ENCODE measurements at places on chromosomes 3 and 15.
A peak's percentile ranks its signal among the peaks of the same experiment; 100 is the strongest.

- no peak for DNase-seq
Measured at GRCh38 chr15:55549305-55549704, 38.8 kb downstream of the PYGO1 start.

GRCh38 chr3:129025108-129025507 is 24.0 kb downstream of the EFCC1 start:
- no peak for DNase-seq

DNA sequence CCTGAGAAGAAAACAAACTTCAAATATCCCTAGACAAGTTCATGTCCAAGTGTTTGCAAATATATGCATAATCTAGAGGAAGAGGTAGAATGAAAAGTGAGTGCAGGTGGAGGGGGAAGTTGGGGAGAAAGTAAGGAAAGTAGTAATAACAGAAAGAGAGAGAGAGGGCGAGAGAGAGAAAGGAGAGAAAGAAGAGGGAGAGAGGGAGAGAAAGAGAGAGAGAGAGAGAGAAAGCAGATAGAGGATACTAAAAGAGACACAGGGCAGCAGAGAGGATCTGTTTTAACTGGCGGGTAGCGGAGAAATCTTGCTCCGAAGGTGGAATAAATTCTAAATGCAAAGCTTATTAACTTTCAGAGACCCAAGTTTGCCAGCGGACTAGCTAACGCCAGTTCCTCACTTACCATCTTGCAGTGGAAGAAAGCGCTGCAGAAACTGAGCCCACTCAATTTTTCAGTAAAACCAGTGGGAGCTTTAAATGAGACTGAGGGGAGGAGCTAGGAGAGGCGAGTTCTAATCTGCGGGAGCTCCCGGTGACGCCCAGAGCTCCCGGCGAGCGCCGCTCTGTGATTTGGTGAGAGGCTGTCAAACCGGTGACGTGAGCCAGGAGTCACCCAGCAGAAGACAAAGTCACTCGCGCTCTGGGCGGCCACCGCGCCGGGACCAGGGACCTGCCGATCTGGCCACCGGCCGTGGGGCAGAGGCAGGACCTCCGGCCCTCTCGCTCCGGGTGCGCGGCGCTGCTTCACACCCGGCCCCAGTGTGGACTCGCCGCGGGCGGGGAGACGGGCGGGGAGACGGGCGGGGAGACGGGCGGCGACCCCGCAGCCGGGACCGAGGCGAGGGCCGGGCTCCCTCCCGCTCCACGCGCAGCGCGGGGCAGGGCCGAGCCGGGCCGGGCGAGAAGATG is at the start of gene GMNC:
Gene GMNC (minus strand): TSS at position 486 of the 910 bp plus-strand sequence. CDS start 79 bp downstream, at position 407.
- peak; percentile 61 for DNase-seq

GRCh38 chr15:72792431-72792830 is 8.9 kb upstream of the ADPGK start:
- DNase-seq = peak; percentile 29

GRCh38 chr15:89413877-89414276 is 79.3 kb upstream of the POLG start:
- DNase-seq = no peak

GRCh38 chr3:148528024-148528423 is 169.7 kb upstream of the AGTR1 start:
- no peak for DNase-seq

- DNase-seq = peak; percentile 72
Measured at GRCh38 chr15:28086175-28086703, 12.9 kb downstream of the OCA2 start.

DNA sequence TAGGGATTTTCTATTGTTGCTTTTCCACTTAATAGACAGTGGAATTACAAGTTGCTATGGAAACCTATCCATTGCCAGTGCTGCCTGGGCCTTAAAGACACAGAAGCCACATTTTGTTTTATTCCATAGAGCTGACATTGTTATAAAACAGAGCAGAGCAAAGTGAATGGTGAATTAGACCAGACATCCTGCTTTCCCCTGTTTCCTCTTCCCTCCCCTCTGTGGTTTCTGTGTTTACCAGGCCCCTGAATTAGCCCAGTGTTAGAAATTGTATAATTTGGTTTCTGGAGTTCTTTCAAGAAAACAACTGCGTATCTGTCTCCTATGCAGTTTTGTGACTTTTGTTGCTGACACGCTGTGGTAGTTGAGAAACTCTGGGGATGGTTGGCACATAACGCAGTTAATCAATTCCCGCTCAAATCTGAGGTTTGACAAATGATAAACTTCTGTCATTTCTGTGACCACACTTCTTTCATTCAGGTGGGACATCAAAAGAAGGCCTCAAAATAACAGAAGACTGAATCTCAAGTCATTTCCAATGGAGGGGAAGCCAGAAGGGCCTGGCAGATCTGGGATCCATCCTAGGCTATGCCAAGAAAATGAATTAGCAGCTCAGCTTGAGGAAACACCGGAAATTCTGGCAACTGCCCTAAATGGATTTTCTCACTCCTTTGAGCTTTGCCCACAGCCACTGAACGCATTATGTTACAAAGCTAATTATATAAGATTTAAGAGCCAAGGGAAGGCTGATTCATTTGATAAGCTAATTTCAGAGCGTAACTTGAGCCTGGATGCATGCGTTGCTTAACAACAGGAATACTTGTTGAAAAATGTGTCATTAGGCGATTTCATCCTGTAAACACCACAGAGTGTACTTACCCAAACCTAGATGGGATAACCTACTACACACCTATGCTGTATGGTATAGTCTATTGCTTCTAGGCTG is 46.9 kb downstream of the NR1D2 start:
- no peak for DNase-seq

- no peak for DNase-seq
Measured at GRCh38 chr3:43171748-43172147, 65.9 kb upstream of the POMGNT2 start.

DNA sequence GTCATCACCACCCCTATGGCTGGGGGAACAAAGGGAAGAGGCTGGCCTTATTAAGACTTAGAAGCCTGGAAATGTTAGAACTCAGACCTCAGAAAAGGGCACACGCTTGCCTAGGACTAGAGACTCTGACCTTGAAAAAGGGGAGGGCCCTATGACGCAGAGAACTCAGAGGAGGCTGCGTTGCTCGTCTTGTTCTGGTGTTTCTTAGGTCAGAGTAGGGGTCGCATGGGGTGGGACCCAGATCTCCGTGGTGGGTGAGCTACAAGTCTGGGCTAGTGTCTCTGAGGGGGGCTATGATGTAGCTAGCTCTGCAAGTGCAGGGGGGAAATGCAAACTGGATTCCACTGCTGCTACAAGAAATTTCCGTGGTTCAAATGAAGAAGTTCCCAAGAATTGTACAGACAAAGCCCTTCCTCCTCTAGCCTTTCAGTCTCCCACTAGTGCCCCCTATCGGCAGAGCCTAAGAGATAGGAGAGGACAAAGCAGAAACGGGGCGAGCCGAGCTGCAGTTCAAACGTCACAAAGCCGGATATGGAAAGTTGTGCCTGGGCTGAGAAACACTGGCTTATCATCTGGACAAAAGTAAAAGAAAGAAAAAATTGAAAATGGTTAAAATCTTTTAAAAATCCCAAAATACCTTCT is 392.9 kb upstream of the ROBO2 start:
- DNase-seq = no peak

DNA sequence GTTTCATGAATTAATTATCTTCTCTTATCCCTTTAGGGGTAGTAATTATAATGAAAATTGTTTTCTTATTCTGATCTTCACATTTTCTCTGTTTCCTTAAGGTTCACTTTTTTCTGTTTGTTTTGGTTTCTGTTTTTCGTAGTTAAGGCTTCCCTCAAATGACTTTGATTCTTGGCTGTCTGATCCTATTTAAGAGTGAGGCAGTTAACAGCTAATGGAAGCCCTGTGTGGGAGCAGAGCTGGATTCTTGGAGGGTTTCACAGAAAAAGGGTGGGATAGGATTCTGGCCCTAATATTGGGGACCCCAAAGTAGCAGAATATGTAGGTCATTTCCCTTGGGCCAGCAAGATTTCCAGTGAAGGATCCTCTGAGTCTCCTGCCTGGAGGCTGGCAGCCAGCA is 6.8 kb upstream of the AMOTL2 start:
- DNase-seq = no peak

DNA sequence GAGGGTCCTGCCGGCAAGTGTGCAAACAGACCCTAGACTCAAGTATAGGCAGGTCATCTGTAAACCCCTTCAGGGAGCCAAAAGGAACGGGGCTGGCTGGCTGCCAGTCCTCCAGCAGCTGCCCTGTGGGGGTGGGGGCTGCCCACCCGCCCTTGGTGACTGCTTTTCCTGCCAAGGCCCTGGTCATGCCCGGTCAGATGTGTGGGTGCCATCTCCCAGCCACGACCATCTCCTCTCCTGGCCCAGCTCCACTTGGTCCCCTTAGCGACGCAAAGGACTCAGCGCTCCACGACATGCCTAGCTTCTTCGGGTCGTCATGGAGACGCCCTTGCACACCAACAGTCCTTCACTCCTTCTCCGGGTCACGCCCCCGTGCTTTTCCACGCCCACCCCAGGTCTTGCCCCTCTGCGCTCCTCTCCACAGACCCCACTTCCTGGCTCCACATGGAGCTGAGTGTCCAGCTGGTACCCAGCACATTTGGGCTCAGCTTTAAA is 2.4 kb downstream of the MUC4 start:
- no peak for DNase-seq

DNA sequence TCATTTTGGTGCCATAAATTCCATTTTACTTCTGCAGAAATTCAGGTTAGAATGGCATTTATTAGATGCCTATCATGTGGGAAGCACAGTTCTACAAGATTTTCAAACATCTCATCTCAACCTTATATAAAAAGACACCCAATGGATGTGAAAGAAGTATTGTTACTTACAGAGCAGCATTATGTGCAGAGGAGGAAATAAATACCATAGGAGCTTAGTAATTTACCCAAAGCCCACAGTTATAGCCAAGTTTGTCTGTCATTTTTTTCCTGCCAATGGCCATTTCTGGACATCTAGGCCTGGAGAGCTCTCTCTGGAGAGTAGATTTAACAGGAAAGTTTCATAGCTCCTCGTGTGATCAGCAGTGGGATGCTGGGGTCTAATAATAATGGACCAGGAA is 659.4 kb upstream of the NAALADL2 start:
- DNase-seq = no peak

DNA sequence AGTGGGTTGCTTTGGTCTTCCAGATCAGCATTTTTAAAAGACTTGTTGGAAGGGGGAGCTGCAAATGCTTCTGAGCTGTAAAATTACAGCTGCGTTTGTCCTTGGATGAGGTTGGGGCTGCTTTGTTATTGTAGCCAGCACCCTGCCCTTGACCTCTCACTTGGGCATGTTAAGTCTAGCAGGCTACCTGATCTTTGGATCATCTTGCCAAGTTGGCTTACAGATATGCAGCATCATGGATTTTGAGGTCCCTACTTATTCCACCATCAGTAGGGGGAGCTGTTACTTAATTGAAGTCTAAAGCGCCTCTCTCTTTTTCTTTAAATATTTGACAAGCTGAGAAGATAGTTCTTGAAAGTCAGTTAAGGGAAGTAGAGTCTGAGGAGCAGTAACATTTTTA is 793.0 kb downstream of the MCTP2 start:
- peak; percentile 3 for DNase-seq

- no peak for DNase-seq
Measured at GRCh38 chr15:56763141-56763895, 30.0 kb upstream of the ZNF280D start.

- DNase-seq = no peak
Measured at GRCh38 chr3:87207460-87207859, 19.6 kb upstream of the CHMP2B start.

DNA sequence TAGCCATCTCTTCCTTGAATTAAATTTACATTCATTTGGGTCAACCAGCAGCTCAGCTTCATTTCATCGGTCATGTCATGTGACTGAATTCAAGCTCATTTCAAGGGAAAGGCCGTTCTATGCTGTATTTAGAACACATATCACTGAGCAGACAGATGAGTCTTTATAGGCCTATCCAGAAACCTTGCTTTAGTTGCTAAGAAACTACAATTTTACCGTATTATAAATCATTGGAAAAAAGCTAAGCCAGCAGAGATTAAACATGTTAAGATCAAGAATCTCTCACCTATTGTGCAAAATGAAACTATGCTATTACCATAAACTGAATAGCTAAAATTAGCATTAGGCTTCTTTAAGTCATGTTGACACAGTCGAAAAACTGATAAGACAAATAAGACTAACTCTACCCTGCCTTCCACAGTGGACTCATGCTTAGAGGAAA is 2.2 kb downstream of the NPTN start:
- no peak for DNase-seq

- no peak for DNase-seq
Measured at GRCh38 chr15:98958918-98959639, 48.5 kb downstream of the PGPEP1L start.

DNA sequence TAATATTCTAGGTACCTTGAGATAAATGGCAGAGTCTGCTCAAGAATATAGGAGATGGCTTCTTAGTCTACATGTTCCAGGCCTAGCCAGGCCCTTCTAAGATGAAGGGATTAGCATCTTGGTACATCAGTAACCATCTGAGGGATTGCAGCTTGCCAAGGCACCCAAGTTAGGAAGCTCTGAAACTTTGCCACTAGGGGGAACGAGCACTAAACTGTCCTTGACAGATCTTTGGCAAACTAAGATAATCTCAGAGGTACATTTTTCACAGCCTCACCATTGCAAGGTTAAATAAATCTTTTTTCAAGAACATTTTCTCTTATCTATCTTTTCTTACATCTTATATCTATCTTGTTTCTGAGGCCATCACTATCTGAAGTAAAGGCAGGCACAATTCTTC is 351.2 kb downstream of the RAP2B start:
- peak; percentile 1 for DNase-seq

DNA sequence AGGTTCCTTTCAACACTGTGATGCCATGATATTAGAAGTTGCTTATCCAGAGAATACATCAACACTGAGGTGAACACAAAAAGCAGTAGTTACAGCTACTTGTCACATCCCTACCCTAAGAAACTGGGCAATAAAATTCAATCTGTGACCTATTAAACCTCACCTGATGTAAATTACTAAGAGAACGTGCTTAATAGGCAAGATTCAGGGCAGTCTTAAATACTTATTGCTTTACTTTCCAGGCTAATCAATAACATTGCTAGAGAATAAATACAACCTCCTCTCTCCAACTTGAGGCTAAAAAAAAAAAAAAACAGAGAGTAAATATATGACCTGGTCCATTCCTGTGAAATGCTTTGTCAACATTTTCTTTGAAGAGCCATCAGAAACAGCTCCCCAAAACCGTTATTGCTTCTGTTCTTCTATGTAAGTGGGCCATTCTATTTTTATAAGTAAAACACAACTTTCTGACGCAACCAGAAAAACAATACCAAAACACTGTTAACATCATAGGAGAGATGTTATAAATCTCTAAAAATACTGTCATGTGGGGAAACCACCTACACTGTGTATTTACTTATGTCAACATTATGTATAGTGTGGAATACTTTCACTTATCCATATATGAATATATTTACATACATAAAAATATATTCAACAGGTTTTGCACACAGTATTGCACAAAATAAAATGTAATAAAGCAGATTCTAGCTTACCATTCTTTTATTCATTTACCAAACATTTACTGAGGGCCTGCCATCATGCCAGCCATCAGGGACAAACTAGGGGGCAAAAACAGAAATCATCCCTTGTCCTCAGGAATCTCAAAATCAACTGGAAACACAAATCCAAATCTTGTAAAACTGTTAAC is 2.7 kb downstream of the NKIRAS1 start:
- no peak for DNase-seq

All from inflammatory macrophage treated with lipopolysaccharide for 1 hour (primary cell).